ENCODE measurements at places on chromosomes 12 and 14.

- DNase-seq: no peak
Observed at GRCh38 chr14:64324895-64325294, 30.7 kb upstream of the ESR2 start.

GRCh38 chr12:98780261-98780660 is 135.2 kb downstream of the APAF1 start:
- DNase-seq: no peak

DNA sequence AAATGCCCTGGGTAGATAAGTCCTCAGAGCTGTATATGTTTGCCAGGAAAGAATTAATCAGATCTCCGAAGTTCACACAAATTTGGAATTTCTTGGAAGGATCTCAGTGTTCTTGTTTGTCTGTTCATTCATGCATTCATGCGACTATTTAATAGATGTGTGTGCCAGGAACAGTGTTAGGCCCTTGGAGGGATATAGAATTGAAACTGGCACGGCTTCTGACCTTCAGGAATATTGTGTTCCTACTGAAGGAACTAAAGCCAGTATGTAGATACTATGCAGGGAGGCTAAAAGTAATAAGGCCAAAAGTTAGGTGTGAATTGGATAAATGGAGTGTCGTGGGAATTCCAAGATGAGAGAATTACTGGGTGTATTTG is 166.0 kb upstream of the NOS1 start:
- DNase-seq: no peak

DNA sequence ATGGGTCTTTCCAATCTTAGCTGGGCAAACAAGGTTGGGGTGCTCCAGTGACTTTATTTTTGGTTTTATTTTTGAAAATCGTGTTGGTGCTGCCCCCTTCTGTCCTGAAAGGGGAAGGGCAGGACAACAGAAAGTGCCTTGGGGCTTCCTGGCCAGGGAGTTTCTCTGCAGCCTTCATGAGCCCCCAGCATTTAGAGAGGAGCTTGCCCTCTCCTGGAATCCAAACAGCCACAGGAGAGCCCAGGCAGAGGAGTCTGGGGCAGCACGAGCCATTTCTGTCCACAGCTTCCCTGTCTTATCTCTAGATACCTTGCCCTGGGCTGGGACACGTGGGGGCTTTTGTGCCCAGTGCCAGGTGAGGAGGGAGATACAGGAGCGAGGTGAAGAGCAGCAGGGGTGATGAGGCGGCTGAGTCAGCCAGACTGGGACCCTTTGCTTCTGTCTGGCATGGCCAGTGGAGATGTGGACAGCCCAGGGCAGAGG is 4.4 kb upstream of the C1RL start:
- no peak for DNase-seq

- DNase-seq: no peak
Observed at GRCh38 chr14:63406333-63406732, 87.6 kb upstream of the GPHB5 start.

GRCh38 chr12:26153421-26154154 is 28.8 kb upstream of the BHLHE41 start:
- DNase-seq: no peak

DNA sequence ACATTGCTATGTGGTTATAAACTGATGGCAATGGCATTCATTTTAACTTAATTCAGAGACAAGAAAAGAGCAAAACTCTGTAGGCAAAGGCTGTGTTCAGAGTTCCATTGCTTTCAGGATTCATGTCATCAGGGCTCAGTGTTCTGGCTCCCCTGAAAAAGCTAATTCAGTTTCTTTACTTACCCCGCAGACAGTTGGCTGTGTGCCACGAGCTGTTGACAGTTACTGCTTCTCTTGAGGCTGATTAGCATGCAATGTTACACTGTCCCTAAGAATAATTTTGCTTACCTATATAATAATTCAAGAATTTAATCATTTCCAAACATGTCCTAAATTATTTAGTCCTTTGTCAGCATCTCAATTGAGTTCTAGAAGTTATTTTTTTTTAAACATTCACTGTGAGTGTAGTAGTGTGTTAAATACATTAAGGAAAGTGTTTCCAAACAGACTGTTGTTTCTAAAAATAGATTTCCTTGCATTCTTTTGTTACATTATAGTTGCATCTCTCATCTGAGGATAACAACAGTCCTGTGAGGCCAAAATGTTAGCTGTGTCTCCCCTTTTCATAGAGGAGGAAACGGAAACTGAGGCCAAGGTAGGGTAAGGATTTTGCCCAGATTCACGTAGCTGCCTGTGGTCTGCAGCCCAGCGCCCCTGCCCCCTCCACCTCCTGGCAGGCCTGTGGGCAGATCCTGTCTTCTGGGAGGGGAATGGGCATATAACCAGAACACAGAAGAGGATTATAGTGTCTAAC is 98.6 kb downstream of the PELI2 start:
- no peak for DNase-seq

GRCh38 chr12:7869137-7869536 is 3.6 kb downstream of the SLC2A14 start:
- no peak for DNase-seq

DNA sequence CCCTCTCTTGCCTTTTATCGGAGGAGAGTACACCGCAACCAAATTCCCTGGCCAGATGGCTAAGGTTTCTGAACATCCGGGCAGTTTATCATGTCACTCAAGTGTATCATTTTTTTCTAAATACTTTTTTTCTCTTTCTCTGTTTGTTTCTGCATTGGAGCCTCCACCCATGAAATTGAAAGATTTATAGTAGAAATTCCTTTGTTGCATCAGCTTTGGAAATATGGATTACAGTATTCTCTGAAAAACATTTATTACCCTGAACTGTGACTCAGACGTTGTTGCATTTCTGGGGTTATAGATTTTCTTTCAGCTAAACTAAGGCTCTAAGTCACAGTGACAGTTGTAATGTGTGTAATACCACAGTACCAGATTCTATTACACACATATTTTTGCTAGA is 187.0 kb downstream of the SPTSSA start:
- DNase-seq: no peak

DNA sequence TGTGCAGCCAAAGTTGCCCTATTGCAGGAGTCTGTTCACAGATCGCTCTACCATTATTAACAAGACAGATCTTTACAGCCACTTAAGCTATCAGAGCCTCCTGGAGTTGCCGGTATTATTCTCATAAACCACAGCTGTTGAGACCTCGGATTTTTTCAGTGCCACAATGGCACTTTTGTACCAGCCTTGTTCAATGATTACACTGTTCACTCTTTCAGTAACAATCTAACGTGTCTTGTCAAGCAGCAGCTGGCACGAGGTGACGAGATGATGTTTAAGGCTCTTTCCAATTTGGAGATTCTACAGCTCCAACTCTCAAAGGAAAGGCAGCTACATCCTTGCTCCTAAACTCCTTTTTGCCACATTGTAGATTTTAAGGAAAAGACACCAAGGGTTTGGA is 30.7 kb downstream of the LRIG3 start:
- DNase-seq: no peak

- no peak for DNase-seq
Observed at GRCh38 chr12:124715121-124715990, 147.9 kb upstream of the NCOR2 start.

- no peak for DNase-seq
Observed at GRCh38 chr14:93045965-93046704, 69.6 kb downstream of the ITPK1 start.

- no peak for DNase-seq
Observed at GRCh38 chr12:40001406-40001805, 104.5 kb downstream of the SLC2A13 start.

GRCh38 chr12:9711664-9712063 is 21.2 kb downstream of the CLECL1 start:
- DNase-seq: no peak

- DNase-seq: no peak
Observed at GRCh38 chr14:82502043-82502442, 968.4 kb upstream of the SEL1L start.

DNA sequence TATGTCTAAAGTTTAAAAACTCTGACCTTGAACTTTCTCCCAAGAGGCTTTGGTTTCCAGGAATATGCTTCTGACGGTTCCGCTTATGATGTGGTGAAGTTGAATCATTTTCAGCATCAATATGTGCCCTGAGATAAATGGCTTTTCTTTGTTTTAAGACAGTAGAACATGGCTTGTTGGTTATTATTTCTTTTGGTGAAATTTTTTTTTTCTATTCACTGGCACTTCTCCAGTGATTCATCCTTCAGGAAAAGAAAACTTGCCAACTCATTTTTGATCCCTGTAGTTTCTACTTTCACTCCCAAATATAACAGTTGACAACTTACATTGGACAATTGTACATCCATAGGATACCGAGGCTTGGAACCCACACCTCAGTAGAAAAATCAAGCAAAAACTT is 1301.2 kb upstream of the FLRT2 start:
- DNase-seq: no peak

DNA sequence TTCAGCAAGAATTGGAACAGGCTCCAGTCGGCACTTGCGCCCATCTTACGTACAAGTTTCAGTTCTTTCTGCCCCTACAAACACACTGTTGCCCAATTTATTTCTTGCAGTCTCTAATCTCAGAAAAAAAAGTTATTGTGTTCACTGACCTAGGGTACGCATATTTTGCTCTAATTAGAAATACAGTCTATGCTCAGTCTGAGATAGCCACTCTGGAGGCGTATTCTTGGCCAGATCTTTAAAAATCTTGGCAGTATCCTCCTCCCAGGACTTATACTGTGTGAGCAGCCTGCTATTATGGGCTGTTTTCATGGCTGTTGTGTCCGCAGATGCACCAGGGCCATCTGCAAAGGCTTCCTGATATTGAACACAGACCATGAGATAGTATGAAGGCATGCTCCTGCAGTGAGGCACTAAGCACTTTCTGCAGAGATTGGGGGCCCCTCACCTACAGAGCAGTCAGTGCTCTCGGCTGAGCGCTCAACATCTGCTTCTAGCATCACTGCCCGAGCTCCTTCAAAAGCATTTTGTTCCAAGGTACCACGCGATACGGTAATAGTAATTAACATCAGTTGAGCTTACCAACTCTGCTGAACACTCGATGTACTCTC is 57.9 kb downstream of the PPM1H start:
- no peak for DNase-seq

DNA sequence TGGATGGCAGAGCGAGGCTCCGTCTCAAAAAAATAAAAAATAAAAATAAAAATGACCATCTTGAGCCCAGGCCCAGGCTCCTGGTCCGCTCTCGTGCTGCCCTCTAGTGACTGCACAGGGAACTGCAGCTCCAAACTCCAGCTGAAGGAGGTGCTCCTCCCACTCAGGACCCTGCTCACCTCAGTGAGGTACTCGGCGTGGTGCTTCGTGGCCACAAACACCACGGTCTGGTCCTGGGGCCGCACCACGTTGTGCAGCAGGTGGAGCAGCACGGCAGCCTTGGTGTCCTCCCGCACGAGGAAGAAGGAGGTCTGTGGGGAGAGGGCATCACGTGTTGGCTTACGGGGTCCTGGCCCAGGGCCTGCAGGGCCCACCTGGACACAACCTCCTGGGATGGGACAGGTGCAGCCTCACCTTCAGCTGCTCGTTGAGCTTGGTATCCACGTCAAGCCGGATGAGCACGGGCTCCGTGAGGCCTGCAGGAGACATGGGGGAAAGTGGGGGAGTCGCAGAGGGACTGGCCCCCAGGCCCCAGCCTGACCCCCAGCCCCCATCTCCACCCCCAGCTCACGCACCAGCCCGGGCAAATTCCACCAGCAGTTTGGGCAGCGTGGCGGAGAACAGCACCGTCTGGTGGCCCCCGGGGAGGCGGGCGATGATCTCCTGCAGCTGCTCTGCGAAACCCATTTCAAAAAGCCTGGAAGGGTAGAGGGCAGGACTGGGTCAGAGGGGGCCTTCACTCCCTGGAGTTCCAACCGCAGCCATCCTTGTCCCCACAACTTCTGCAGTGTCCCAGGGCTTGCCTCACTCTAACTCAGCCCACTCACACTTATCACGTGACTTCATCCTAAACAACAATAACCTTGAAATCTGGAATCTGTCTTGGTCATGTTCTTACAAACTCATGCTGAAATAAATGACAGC is 10.6 kb downstream of the DDX54 start:
- DNase-seq: peak; percentile 69

DNA sequence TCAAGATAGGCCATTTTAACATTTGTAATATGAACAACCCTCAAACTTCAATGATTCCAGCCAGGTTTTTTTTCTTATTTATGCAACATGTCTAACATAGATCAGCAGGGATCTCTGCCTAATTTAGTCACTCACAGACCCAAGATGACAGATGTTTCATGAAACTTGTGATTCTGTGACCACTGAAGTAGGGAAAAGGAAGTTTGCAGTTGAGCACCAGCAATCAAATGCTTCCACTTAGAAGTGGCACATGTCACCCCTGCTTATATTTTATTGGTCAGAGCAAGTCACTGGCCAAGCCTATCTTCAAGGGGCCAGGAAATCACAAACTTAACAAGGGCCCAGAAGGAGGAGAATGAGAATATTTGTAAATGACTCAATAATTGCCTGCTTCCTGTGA is 150.6 kb downstream of the BCAT1 start:
- DNase-seq: no peak

GRCh38 chr12:71626768-71627167 is 36.9 kb downstream of the ZFC3H1 start:
- DNase-seq: no peak

GRCh38 chr12:57522887-57523705 is 472 bp downstream of the MBD6 start:
- no peak for DNase-seq

- no peak for DNase-seq
Observed at GRCh38 chr14:77141214-77142004, at the start of gene ZDHHC22. Gene ZDHHC22, minus strand, starts transcription at chr14:77141791. Its CDS starts 2,053 bp downstream, at chr14:77139738.

DNA sequence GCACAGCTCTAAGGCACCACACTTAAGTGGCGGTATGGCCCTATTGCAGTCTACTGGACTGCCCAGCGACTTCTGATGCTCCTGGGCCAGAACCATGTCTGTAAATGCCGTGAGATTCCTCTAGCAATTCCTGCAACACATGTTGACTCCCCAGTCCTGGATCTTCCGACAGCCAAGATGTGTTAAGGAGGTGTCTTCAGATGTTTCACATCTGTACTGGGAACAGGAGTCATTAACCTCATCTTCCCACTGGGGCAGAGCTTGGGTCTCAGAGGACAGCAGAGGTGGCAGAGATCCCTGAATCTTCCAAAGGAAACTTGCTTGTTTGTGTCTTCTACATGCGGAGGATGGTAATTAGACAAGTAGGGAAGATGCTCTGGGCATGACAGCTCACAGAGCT is 8.2 kb downstream of the TMEM120B start:
- DNase-seq: no peak

GRCh38 chr12:40632933-40633332 is 59.3 kb upstream of the CNTN1 start:
- no peak for DNase-seq

- no peak for DNase-seq
Observed at GRCh38 chr14:78530078-78530477, 359.9 kb downstream of the NRXN3 start.
